ENCODE measurements at places on chromosomes 6 and 20.

GRCh38 chr6:107444277-107444676 is 15.1 kb downstream of the PDSS2 start:
- no peak for DNase-seq

- DNase-seq: no peak
These were observed 30.6 kb upstream of the ZBTB24 start for GRCh38 chr6:109513571-109514071.

- DNase-seq: no peak
These were observed 731 bp downstream of the MAK start for GRCh38 chr6:10837622-10837994.

DNA sequence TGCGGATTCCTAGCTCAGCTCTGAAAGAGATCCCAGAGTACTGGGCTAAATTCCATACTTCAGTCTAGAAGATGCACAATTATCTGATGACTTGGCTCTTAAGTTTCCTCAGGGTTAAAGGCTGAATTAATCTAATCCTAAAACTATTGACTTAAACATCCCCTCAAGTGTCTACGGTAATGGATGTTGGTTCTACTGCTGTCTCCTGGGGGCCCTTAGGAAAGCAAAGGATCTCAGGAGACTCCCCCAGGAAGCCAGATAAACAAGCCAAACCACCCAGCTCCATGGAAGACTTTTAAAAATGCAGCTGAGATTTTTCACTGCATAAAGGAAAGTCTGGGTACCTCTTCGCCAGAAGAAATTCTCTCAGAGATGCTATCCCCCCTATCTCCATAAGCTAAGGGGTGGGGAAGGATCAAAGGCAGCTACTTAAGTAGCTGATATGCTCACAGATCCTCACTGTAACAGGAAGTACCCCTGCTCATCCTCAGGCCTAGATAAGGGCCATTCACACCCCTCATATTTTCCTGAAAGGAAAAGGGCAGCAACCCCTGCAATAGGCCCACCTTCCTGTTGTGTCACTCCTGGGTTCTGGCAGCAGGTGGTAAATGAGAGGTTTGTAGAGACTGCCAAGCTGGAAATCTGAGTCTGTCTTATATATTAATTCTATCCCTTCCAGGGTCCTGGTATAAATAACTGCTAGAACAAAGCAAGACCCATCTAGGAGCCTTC is 9.3 kb downstream of the NDRG3 start:
- DNase-seq: no peak

DNA sequence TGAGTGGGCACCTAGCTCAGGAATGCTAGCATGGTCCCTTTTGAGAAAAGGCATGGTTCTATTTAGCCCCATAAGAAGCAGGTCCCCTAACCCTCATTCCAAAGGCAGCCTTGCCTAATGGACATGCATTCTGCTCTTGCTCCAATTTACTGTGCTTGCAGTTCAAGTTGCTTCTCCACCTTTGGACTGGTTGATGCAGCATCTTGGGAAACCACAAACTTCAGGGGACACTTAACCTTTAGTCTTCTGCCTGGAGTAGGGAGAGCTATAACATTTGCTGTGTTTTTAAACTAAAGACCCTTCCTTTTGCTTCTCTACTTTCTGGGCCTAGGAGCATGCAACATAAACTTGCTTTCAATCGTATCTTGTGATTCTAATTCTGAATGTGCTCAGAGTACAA is 5.1 kb upstream of the PHF3 start:
- DNase-seq: no peak

GRCh38 chr20:3804254-3804751 is 8.2 kb downstream of the CDC25B start:
- DNase-seq: no peak

GRCh38 chr6:127539272-127539671 is 20.1 kb upstream of the MTCL3 start:
- no peak for DNase-seq

GRCh38 chr6:89023591-89024441 is 56.7 kb upstream of the PNRC1 start:
- DNase-seq: no peak

DNA sequence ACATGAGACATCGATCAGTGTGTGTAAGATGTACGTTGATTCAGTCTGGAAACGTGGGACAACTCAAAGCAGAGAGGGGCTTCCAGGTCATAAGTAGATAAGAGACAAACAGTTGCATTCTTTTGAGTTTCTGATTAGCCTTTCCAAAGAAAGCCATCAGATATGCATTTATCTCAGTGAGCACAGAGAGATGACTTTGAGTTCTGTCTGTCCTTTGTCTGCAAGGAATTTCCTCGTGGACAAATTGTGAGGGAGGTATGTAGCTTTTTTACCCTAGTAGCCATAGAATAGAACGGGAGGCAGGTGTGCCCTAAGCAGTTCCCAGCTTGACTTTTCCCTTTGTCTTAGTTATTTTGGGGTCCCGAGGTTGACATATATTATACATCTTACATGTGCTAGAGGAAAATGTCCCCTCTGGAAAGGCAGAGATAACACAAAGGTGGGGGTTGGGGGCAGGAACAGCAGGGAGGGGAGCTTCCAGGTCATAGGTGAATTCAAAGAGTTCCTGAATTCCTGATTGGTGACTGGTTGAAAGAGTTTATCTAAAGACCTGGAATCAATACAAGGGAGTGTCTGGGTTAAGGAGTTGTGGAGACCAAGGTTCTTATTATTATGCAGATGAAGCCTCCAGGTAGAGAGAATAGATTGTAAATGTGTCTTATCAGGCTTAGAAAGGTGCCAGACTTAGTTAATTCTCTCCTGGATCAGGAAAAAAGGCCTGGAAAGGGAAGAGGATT is 237.0 kb downstream of the NFATC2 start:
- no peak for DNase-seq

GRCh38 chr6:96992343-96992730 is 67.8 kb downstream of the KLHL32 start:
- DNase-seq: no peak

- no peak for DNase-seq
These were observed 323.8 kb downstream of the QKI start for GRCh38 chr6:163738304-163738703.

- DNase-seq: no peak
These were observed 15.9 kb downstream of the OR2A4 start for GRCh38 chr6:131685266-131685780.

- DNase-seq: no peak
These were observed 13.0 kb upstream of the HLA-DQB1 start for GRCh38 chr6:32679492-32679891.

Measured in activated CD4-positive, alpha-beta T cell treated with anti-CD3 and anti-CD28 coated beads for 24 hours (primary cell).